ENCODE measurements at places on chromosomes 7 and 10.

DNA sequence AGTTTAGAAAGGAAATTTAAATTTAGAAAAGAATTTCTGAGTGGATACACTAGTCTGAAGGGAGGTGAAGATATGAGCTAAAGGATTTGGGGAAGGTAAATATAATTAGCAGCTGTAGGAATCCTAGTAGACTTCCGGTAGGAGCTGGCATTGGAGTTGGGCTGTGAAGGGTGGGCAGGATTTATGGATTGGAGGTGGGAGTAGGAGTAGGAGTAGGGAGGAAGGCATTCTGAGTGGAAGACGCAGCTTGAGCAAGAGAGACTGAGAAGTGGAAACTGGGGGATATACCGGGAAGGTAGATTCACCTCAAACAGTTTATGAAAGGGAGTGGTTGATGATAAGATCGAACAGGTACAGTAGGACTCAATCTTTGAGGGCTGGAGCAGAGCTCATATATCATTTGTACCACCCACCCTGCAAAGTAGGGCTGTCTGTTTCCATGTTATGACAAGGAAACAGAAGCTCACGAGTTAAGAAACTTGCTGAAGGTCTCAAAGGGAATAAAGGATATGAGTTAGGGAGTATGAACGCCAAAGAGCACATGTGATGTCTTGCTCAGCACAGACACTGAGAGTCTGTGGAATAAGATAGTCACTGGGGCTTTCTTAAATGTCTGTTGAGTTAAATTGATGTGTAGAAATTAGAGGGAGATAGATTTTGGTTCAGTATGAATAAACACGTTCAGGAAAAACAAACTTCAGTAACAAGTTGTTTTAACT lies 81.6 kb downstream of the RPS24 start:
- no peak for DNase-seq

DNA sequence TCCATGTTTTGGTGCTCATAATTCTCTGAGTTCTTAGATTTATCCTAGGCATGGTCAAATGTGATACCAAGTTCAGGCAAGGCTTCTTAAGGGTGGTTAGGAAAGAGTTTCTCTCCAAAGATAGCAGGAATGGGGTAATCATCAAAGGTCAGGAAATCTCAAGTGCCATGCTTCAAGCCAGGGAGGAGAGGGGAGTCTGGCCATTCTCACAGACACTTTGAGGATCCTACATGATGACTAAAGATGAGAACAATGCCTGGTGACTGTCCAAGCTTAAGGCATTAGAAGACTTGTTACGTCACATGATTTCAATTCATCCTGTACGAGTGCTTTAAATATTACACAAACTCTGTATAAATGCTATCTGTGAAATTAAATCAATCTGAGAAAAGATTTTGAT lies 59.4 kb downstream of the POM121L12 start:
- no peak for DNase-seq

DNA sequence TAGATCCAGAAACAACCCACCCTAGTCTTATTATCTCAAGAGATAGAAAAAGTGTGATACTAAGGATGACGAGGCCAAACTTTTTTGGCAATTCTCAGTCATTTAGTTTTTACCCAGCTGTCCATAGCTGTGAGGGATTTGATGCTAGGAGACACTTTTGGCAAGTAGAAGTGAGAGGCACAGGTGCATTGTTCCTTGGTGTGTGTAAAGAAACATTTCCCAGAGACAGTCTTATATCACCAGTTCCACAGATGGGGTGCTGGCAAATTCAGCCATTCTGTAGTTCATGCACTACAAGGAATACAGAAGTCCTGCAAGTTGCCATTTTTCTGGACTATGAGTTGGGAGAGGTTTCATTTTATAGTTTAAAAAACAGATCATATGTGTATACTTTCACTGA lies 403.3 kb upstream of the GHITM start:
- DNase-seq: no peak

- no peak for DNase-seq
Measured at GRCh38 chr7:1141651-1142050, 18.3 kb downstream of the ZFAND2A start.

DNA sequence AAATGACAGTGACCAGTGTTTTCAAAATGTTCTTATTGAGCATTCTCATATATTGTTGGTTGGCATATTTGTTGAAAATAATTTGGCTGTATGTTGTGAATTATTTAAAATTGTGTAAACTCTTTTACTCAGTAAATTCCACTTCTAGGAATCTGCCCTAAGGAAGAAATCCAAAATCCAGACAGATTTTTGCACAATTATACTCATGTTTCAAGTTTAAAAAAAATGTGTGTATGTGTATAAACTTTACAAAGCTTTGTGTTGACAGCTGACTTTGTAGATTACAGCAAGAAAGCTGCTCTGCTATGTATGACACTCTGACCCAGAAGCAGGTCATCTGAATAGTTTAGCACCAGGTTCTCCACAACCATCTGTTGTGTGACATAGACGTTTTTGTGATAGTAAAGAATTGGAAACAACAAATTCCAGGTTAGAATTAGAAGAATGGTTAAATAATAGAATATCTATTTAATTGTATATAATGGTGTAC lies 21.6 kb downstream of the KIFBP start:
- DNase-seq: no peak
